ENCODE measurements at places on chromosomes 1 and 21. TPM values are rescaled to one million over a fixed set of nuclear protein-coding genes. Genes with fewer than 3 reads are reported as not detected.

- H3K4me1 ChIP-seq, result no peaks in the 10 kb centered on the region
- H3K4me3 ChIP-seq, result no peak overlapping the region
- H3K36me3 ChIP-seq, result no peaks in the 10 kb centered on the region
- no peaks in the 10 kb centered on the region for H3K27me3 ChIP-seq
These were observed 42.4 kb downstream of the GFI1 start for GRCh38 chr1:92444351-92444750.

- DNase-seq, result no peak
- H3K27ac ChIP-seq, result peak overlapping the region; percentile 43
- H3K27me3 ChIP-seq, result no peaks in the 10 kb centered on the region
These were observed 14.7 kb downstream of the INTS3 start for GRCh38 chr1:153742411-153743142.

The IVL gene
- total RNA-seq, result 213 TPM

GRCh38 chr1:60727552-60727951, 354.8 kb upstream of the NFIA start:
- no peak overlapping the region for H3K27ac ChIP-seq
- H3K4me3 ChIP-seq, result no peak overlapping the region
- DNase-seq, result no peak
- no peaks in the 10 kb centered on the region for H3K27me3 ChIP-seq

The RALGPS2 gene
- 16.3 TPM for total RNA-seq

DNA sequence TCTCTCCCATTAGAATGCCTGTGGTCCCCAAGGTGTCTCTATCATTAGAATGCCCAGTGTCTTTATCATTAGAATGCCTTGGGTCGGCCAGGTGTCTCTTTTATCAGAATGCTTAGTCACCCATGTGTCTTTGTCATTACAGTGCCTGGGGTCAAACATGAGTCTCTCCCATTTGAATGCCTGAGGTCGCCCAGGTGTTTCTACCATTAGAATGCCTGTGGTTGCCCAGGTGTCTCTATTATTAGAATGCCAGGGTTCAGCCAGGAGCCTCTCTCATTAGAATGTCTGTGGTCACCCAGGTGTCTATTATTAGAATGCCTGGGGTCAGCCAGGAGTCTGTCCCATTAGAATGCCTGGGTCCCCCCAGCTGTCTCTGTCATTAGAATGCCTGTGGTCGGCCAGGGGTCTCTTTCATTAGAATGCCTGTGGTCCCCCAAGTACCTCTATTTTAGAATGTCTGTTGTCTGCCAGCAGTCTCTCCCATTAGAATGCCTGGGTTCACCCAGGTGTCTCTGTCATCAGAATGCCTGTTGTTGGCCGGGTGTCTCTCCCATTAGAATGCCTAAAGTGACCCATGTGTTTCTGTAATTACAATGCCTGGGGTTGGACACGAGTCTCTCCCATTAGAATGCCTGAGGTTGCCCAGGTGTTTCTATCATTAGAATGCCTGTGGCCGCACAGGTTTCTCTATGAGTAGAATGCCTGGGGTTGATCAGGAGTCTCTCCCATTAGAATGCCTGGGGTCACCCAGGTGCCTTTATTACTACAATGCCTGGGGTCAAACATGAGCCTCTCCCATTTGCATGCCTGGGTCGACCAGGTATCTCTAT, 57.1 kb downstream of the RNF187 start:
- H3K4me1 ChIP-seq, result no peaks in the 10 kb centered on the region
- no peaks in the 10 kb centered on the region for H3K36me3 ChIP-seq
- DNase-seq, result peak; percentile 32
- H3K4me3 ChIP-seq, result no peak overlapping the region
- peaks cover 19% of the 10 kb centered on the region for H3K27me3 ChIP-seq
- H3K27ac ChIP-seq, result no peak overlapping the region

DNA sequence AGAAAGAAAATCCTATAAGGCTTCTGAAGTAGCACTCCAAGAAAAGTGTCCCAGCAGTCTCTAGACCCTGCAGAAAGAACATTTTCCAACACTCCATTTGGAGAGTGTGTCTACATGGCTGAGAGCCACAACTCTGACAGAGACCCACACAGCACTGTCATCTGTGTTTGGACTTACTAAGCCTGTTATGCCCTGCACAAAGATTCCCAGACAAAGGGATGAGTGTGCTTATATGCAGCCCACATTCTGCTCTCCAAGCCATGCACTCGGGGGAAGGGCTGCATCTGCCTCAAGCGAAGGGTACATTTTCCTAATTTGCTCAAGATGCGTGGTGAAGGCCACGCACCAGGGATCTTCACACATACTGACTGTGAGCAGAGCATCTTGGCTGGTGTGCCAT, 24.4 kb upstream of the SLAMF6 start:
- DNase-seq, result no peak
- no peak overlapping the region for H3K27ac ChIP-seq
- H3K4me3 ChIP-seq, result no peak overlapping the region

DNA sequence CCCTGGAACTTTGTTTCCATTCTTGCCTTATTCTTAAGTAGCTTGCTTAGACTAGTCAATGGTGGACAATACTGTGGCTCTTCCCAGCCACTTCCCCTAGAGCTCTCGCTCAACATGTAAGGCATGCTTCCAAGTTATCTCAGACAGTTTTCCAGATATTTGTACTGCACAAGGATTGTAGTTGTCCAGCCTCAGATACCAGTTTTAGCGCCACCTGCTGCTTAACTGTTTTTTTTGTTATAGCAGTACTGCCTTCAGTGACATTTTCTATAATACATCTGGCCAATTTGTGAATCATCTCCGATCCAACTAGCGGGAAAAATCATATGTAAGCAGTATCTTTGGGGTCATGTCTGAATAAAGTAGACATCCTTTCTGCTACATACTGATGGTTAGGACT, 346.7 kb upstream of the ADGRL4 start:
- no peaks in the 10 kb centered on the region for H3K36me3 ChIP-seq
- H3K27ac ChIP-seq, result no peak overlapping the region
- no peaks in the 10 kb centered on the region for H3K27me3 ChIP-seq
- no peak overlapping the region for H3K4me3 ChIP-seq

GRCh38 chr1:79726911-79727310, 720.4 kb upstream of the ADGRL4 start:
- no peak overlapping the region for H3K4me3 ChIP-seq
- no peak for DNase-seq
- H3K36me3 ChIP-seq, result no peaks in the 10 kb centered on the region
- no peaks in the 10 kb centered on the region for H3K27me3 ChIP-seq
- no peak overlapping the region for H3K27ac ChIP-seq

All from suprapubic skin (tissue), 4 donors.